ENCODE measurements at places on chromosomes 12 and 14.

GRCh38 chr14:98935921-98936320 lies 336.1 kb downstream of the BCL11B start:
- no peak for DNase-seq

GRCh38 chr12:63814146-63814772 lies 30.2 kb upstream of the SRGAP1 start:
- DNase-seq, result no peak

GRCh38 chr12:27332714-27333402 lies at the start of gene BMAL2:
BMAL2 (plus strand) TSS chr12:27332836; CDS start chr12:27333073, 237 bp downstream.
- peak; percentile 21 for DNase-seq

DNA sequence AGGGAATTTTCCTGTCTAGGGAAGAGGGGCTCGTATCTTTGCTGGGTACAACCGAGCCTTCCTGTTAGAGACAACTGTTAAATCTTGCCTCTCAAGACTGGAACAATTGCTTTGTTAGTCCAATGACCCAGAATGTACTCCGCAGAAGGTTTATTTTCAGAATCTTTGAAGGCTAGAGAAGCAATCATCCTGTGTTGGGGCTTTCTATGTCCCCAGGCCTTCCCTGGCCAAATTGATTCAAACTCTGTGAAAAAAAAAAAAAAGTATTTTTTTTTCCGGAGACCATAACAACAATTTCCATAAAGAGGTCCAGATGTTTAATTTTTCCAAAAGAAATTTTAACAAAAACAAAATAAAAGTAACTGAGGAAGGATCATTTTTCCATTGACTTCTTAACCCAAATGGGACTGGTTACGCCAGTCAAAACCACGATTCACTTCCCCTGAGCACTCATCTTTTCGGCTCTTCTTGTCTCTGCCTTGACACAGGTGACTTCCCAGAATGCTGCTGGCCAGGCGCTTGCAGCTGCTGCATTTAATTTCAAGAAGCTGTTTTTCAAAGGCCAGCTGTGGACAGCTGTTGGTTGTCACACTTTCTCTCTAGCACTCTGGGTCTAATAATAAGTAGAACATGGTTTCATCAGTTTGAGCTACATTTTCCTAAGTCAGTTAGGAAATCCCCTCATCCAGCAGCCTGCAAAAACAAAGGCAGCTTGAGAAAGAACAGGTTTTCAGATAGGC lies 81.6 kb upstream of the MANSC4 start:
- DNase-seq, result no peak

DNA sequence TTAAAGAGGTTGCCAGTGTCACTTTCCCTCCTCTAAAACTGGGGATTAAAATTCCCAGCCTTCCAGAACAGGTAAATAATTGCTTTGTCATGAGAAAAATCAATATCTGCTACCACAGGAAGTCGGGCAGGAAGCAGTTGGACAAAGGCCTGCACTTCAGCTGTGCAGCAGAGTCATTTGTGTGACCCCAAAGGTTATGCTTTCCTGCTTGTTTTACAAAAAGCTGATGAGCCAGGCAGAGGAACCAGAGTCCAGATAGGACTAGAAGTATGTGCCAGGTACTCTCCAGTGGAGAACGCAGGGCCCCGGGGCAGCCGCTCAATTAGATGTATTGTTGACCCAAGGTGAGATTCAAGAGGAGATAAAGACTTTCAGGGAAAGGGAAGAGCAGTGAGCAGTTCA lies 117.1 kb upstream of the FRMD6 start:
- DNase-seq, result peak; percentile 68

GRCh38 chr14:103074729-103075367 lies 9.2 kb upstream of the LBHD2 start:
- DNase-seq, result no peak

GRCh38 chr14:100696590-100696989 lies 30.1 kb upstream of the DLK1 start:
- DNase-seq, result no peak

- no peak for DNase-seq
Measured at GRCh38 chr12:119565404-119565803, 28.2 kb upstream of the TMEM233 start.

GRCh38 chr14:92768795-92769194 lies 20.4 kb upstream of the LGMN start:
- DNase-seq, result no peak

- no peak for DNase-seq
Measured at GRCh38 chr14:91889477-91890211, 22.3 kb upstream of the TC2N start.

DNA sequence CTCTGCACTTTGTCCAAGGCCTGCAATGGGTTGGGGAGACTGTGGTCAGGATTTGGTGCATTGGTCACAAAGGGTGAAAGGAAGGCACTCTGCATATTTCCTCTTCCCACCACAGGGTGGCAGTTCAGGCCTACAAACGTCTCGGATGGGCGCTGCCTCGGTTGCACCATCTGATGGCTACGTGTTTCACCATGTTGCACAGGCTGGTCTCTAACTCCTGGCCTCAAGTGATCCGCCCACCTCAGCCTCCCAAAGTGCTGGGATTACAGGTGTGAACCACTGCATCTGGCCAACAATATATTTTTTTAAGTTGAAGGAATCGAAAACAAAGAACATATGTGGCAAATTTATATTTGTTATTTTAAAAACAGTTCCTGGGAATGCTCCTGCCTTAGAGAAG lies 35.1 kb downstream of the TMBIM6 start:
- DNase-seq, result peak; percentile 71

DNA sequence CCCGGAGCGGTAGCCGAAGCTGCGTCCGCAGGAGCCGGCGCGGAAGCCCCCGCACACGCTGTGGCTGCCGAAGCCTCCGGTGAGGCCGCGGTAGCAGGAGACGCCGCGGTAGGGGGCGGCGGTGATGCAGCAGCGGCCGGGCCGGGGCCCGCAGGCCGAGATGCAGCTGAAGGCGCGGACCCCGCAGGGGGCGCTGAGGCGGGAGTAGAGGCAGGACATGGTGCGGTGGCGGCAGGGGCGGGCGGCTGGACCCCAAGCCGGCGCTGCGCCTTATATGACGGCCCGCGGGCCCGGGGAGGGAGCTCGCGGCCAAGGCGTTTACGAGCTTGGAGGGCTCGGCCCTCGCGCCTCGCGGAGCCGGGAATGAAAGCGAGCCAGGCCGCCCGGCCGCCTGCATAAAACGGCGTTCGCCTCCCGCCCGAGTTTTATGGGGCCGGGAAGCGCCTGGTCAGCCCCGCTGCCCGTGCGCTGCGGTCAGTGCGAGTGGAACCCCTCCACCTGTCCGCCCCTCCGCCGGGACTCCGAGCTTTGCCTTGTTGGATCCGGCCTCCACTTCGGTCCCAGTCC lies 16.0 kb upstream of the KRT86 start:
- DNase-seq, result no peak

DNA sequence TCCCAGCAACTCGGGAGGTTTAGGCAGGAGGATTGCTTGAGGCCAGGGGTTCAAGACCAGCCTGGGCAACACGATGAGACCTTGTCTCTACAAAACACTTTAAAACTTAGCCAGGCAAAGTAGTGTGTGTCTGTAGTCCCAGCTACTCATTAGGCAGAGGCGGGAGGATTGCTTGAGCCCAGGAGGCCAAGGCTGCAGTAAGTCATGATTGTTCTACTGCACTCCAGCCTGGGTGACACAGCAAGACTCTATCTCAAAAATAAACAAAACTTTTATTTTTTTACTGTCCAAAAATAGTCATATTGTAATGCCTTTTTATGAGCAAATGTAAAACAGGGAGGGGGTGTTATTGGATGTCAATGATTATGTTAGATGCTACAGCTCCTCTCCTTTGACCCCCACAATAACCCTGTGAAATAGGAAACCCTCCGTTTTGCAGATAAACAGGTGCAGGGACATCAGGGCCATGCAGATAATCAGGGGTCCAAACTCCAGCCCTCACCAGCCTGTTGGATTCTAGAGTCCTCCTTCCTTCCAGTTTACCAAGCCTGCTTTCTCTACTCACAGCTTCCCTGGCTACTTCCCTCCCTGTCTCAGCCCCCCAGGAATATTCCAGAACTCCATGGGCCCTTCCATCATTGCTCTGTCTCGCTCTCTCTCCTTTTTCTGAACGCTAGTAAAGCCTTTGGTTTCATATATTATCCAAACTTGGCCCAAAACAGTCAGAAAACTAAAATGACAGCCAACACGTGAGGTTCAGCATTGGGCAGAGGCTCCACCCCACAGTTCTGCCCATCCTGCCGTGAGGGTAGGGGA lies 5.9 kb upstream of the FBLN5 start:
- DNase-seq, result no peak

DNA sequence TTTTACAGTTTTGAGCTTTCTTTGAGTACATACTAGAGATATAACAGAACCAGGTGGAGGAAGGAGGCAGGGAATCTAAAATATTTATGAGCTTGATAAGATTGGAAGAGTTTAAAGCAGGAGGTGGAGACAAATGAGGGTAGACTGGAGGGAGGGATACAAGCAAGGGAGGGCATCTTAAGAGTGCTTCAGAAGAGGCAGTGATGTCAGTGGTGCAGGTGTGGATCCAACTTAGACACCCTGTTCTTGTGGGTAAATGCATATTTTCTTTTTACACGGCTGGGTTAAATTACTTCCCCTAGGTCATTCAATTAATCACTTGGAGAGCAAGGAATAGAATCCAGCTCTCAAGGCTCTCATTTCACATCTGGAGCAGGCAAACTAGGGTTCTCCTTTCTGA lies 146.1 kb upstream of the LRIG3 start:
- peak; percentile 82 for DNase-seq

- DNase-seq, result peak; percentile 61
Measured at GRCh38 chr12:10362828-10363657, 26.8 kb downstream of the KLRK1 start.

GRCh38 chr12:116390401-116391335 lies 113.2 kb upstream of the MED13L start:
- no peak for DNase-seq

DNA sequence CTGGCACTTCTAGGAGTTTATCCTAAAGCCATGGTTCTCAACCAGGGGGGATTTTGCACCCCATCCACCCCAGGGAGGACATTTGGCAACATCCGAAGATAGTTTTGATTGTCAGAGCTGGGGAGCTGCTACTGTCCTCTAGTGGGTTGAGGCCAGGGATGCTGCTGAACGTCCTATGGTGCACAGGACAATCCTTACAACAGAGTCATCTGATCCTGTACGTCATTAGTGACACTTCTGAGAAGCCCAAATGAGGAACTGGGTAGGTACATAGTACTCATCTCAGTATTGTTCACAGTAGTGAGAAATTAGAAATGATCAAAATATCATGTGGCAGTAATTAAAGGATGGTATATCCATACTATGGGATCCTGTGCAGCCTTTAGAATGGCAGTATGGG lies 185.1 kb downstream of the CHST11 start:
- no peak for DNase-seq

GRCh38 chr14:52918486-52918885 lies 32.4 kb downstream of the FERMT2 start:
- DNase-seq, result peak; percentile 92

DNA sequence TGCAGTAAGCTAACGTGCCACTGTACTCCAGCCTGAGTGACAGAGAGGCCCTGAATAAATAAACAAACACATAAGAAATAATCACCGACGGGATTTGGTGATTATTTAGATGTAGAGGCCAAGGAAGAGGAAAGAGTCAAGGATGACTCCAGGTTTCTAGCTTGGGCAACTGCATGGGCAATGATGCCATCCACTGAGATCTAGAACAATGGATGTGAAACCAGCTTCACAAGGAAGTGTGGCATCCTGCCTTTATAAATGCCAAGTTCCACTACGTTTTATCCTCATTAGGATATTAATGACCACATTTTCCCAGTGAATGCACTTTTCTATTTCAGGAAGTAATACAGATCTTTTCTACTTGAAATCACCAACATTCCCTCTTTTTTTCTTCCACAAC lies 10.9 kb upstream of the PTGER2 start:
- no peak for DNase-seq

DNA sequence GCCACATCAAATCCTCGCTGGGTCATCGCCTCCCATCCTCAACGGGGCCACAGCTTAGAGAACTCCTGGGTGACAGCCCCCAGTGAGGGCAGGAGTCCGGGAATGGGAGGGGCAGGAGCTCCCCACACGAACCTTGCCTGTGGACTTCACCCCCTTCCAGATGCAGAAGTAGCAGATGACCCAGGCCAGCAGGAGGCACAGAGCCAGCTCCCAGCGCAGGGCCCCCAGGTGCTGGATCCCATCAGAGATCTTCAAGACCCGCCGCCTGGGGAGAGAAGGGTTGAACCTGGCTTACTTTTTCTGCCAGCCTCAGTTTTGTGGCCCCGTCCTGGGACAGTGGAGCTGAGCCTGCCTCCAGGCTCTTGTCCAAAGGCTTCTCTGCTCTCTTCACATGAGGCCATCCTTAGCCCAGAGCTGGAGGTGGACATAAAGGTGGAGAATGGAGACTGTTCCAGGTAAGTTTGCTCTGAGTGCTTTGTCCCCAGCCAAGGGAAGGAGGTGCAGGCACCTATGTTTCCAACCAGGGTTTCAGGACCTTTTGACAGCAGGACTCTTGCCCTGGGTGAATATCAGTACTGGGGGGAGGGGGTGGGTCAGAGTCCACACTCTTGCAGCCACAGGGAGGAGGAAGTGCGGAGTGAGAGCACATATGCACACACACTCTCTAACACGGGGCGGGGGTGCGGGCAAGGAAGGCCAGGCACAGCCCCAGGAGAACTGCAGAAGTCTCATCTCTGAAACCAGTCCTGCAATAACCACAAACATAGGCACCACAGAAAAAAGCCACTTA lies 23.3 kb upstream of the SLC6A12 start:
- DNase-seq, result no peak

GRCh38 chr12:6752167-6752920 lies 597 bp downstream of the MLF2 start:
- DNase-seq, result peak; percentile 23

GRCh38 chr12:32369202-32369601 lies 30.2 kb upstream of the FGD4 start:
- no peak for DNase-seq

DNA sequence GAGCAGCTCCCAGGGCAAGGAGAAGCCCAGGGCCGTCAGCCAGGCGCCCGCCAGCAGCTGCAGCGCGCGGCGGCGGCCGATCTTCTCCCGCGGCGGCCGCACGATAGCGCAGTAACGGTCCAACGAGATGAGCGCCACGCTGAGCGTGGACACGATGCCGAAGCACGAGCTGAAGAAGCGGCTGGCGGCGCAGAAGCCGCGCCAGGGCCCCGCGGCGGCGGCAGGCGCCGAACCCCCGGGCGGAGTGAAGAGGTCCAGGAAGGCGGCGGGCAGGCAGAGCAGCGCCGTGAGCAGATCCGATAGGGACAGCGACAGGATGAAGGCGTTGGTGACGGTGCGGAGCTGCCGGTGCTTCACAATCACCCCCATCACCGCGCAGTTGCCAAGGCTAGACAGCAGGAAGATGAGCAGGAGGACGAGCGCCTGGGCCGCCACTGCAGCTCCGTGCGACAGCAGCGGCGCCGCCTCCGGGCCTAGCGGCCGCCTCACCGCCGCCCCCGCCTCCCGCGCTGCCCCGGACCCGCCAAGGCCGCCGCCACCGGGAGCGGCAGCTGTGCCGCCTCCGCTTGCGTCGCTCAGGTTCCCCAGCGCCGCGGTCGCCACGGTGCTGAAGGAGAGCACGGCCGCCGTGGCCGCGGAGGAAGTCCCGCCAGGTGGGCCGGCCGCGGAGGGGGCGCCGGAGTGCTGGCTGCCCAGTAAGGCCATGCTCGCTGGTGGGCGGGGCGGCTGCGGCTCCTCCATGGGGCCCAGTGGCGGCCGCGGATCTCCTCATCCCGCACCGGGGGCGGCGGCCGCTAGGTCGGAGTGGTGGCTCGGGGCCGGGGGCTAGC lies 479 bp downstream of the GPR135 start:
- no peak for DNase-seq

GRCh38 chr12:59867689-59868088 lies 271.9 kb downstream of the SLC16A7 start:
- no peak for DNase-seq

All from bronchial epithelial cell (primary cell).